ENCODE measurements at places on chromosomes 2 and 18.

DNA sequence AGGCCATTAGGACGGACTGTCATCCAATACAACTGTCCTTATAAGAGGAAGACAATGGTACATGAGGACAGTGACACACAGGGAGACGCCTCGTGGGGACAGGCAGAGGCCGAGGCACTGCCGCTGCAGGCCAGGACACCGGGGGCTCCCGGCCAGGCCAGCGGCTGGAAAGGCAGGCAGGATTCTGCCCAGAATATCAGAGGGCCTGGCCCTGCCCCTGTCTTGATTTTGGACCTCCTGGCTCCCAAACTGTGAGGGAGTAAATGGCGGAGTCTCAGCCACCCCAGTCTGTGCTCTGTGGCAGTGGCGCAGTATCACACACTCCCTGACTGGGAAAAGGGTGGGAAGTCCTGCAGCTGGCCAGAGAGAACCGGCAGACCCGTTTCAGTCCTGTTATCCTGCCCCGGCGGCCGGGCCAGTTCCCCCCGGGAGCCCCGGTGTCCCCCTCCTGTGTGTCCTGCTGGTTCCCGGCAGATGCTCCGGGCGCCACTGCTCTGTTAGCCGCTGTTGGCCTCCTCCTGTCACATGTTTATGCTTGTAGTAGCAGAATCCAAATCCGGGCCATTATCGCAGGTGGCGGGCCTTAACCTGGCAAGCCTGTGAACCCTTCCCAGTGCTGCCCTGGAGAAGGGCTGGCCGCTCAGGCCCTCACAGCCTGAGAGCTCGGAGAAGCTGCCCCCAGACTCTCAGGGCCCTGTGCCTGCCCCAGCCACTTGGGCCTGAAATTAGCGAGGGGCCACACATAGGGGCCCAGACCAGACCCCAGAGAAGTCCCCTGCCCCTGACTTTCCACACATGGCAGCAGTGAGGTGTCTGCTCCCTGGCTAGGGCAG is 31.4 kb upstream of the TAF1B start:
- no peak for DNase-seq

GRCh38 chr2:14220101-14220500 is 412.4 kb upstream of the LRATD1 start:
- DNase-seq = no peak

DNA sequence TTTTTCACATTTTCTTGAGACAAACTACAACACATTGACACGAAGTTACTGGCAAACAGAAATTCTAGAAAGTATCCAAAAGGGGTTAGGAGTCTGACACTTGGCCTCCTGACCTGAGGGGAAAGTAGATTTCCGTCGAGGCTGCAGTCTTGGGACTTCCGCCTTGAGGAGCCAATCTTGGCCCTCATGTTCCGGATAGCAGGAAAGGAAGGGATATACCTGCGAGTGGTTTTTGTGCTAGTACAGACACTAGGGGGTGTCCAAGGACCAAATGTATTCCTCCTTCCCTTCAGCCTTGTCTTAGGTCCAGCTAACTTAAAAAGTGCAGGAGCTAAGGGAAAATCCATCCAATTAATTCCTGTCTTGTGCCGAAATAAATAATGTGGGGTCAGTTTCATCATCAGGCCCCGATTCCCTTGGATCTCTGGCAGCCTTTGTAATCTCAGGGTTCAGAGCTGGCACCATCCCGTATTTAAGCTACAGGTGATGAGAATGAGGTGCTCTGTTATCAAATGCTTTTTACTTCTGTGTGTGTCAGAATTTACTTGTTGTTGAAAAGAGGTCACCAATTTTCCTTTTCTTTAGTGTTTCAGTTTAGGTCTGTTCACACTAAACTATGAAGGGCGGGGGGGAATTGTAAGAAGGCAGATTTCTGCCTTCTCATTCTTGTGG is 330.2 kb upstream of the FANCL start:
- peak; percentile 87 for DNase-seq

DNA sequence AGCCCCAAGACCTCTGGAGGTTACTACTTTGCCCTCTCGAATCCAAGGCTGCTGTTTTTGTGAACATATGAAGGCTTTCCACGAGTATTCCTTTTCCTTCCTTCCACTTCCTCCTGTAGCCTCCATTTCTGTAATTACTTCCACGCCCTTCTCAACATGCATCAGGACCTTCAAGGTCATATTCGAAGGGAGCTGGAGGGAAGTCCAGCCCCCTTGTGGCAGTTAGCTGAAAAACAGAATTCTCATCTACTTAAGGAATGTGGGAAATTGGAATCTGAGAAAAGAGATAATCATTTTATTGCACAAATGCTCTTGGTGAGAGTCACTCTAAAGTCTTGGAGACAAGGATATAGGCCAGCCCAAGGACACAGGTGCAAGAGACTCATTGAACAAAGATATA is 1000.2 kb downstream of the TDRD15 start:
- peak; percentile 37 for DNase-seq

DNA sequence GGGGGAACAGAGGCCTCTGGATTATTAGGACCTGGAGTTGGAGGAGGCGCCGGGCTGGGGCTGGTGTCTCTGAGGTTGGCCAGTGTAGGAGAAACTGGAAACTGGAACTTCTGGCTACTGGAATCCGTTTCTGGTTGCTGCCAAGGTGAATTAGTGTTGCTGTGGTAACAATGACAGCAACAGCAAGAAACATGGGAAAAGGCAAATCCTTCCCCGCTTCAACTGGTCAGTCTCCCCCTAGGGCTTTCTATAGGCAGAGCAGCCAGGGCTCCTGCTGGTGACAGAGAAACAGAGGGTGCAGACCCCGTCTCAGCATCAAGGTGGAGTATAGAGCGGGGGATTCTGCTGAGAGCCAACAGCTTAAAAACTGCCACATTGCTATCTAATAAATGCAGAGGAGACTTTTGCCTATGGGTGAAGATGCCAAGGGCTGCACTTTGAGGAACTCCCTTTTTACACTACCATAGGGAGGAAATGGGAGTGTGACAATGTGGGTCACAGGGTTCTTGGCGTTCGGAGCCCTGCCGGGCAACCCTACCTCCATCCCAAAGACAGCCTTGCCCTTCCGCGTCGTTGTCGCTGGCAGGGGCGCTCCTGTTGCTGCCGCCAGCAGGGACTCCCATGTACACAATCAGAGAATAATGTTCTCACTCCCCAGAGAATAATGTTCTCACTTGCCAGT is 81.4 kb upstream of the CABLES1 start:
- DNase-seq = peak; percentile 22

DNA sequence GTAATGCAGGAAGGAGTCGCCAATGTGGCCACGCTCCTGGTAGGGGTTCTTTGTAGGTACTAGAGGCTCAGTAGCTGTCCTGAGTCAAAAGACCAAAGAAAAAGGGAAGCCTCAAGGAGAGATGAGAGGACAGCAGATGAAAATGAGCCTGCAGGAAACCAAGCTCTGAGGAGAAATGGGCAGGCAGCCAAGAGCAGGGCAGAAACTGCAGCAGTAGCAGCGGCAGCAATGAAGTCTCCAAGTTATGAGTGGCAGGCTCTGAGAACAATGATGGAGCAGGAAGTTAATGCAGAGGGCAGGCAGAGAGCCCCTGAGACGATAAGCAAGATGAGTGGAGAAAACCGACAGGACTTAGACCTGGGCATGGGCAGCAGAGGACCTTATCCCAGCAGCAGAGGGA is 48.2 kb upstream of the TMEM200C start:
- peak; percentile 79 for DNase-seq

DNA sequence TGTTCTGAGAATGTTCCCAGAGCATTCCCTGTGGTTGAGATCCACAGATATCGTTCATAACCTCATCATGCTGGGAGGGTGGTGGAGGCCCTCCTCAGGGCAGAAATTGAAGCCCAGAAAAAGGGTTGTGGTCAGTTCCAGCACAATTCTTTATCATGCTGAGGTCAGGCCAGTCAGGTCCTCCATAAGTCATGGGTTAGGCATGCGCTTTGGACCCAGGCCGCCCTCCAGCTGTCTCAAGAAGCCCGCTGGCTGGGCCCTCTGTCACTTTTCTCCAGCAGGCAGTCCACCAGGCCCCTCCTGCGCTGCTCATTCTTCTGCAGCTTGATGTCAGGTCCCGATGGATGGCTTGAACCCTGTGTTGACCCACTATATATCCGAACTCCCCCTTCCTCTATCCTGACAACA is 151.1 kb upstream of the NT5C1B start:
- no peak for DNase-seq

DNA sequence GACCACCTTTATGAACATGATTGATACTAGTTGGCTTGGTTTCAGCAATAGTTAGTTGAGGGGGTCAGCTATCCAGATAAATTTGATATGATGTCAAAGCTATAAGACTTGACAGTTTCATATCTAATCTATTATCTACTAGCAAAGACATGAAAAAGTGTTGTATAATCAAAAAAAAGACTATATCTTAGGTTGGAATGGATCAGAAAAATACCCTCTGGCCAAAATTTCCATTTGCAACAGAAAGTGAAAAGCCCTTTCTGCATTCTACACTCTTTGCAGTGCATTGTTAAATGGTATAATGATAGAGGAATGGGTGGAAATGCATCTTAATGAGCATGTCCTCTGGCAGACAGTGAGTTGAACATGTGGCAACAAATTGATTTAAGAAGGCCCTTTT is 242.6 kb downstream of the THSD7B start:
- no peak for DNase-seq

DNA sequence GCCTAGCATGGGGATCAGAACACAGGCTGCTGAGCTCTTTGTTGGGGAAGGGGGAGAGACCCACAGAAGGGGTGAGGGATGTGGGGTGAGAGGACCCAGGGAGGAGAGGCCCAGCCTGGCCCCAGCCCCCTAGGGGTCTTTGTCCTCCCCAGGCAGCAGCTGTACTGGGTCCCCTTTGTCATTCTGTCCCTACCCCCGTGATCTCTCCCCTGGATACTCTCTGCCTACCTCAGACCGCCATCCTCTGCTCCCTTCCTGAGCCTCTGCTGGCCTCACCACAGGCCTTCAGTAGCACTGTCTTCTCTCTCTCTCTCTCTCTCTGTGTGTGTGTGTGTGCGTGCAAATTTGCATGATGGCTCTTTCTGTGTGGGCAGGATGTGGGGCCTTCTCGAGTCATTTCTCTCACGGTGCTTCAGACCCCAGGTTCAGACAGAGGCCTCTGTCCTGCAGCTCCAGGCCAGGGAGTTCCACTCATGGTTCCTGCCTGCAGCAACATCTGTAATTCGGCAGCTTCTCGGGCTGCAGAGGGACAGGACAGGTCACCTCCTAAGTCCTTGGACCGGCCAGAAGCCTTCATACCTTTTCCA is 1.4 kb downstream of the PSD4 start:
- DNase-seq = no peak

GRCh38 chr2:207895274-207895860 is 125.7 kb upstream of the FZD5 start:
- DNase-seq = no peak

GRCh38 chr2:45925636-45926366 is 274.3 kb downstream of the PRKCE start:
- no peak for DNase-seq

- DNase-seq = no peak
Observed at GRCh38 chr2:59881218-59881617, 672.2 kb downstream of the BCL11A start.

DNA sequence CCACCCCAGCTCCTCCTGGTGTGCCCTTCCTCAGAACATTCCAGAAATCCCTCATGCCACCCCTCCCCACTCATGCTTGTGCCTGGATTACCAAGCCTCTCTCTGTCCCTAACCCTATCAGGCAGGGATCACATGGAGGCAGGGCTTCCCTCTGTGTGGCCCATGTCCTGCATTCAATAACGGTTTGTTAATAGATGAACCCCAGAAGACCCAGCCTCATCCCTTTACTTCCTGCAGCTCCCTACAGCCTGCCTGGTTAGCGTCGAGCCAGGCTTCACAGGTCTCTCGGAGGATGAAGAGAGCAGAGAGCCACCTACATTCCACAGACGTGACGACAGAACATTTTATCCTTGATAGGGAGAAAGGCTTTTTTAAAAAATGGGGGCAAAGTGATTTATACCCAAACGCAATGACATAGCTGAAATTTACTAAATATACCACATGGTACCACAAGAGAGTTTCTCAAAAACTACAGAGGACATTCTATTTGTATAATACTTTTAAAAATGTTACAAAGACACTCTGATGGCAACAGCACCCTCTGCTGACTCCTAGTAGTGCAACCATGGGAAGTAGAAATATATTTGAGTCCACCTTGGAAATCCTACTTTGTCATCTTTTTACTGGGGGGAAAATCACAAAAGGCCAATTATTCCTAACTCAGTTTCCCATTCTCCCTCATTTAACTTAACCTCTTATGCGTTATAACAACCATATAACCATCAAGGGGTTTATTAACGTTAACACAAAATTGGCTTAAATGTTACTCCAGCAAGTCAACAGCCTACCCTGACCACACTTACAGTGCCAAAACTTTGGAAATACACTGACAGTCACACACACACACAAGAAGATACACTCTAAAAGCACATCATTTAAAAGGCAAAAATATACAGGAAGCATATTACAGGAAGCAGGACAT is 30.7 kb downstream of the FBXO15 start:
- DNase-seq = peak; percentile 80

DNA sequence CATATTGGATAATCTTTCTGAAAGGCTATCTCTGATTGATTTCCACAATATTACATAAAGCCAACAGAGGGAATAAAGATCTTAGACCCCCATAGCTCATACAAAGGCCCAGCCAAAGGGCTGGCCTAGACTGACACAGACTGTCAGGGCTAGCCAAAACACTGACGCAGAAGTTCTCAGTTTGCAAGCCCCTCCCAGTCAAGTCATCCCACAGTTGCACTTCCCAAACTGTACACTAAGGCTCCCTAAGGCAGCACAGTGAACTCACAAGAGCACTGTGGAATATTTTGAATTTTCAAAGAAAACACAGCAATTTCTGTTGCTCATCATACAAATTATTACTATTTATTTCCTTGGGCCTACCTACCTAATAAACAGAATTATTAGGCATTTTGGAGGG is 244.9 kb downstream of the SP3 start:
- DNase-seq = no peak

DNA sequence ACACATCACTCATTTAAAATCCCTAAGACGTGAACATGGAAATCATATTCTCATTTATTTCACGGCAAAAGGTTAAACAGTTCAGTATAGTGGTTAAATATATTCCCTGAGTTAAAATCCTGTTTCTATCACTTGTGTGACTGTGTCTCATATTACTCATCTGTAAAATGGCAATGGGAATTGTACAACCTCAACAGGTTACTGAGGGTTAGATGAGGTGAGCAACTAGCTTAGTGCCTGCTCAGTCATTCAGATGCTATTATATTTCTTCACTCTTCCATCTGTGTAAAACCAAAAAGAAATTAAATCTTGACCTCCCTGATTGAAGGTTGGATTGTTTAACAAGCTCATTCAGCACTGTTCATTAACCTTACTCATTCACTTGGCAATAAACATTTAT is 212.4 kb upstream of the STK17B start:
- no peak for DNase-seq

DNA sequence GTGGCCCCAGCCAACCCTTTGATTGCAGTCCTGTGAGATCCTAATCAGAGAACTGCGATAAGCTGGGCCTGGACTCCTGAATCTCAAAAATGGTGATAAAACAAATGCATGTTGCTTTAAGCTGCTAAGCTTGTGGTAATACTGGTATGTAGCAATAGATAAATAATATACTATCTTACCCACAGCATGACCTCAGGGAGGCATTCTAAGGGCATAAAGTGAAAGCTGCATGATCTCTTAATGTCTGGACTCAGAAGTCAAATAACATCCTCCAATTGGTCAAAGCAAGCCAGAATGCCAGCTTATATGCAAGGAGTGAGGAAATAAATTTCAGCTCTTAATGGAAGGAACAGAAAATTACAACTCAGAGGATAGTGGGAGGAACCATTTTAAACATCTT is 246.1 kb downstream of the FSIP2 start:
- no peak for DNase-seq

- no peak for DNase-seq
Observed at GRCh38 chr2:234394450-234394849, 102.4 kb downstream of the ARL4C start.

Measured in DMS53 (cell line).